Osteocyte (in vitro differentiated cells): ENCODE measurements at places on chromosomes 7 and 10. TPM values are rescaled to one million over a fixed set of nuclear protein-coding genes. Genes with fewer than 3 reads are reported as not detected.

GRCh38 chr10:98296524-98296923 lies 28.5 kb upstream of the LOXL4 start:
- H3K27ac ChIP-seq = no peak overlapping the region
- H3K4me3 ChIP-seq = no peak overlapping the region

GRCh38 chr7:133828906-133829305 lies 298.2 kb upstream of the LRGUK start:
- H3K27me3 ChIP-seq = no peaks in the 10 kb centered on the region
- peaks cover 10% of the 10 kb centered on the region for H3K36me3 ChIP-seq
- no peaks in the 10 kb centered on the region for H3K4me1 ChIP-seq
- DNase-seq = no peak
- no peak overlapping the region for H3K4me3 ChIP-seq

GRCh38 chr10:27899058-27899457 lies 99.8 kb downstream of the ODAD2 start:
- peaks cover 10% of the 10 kb centered on the region for H3K36me3 ChIP-seq
- no peak for DNase-seq
- no peak overlapping the region for H3K4me3 ChIP-seq
- H3K27me3 ChIP-seq = no peaks in the 10 kb centered on the region
- H3K27ac ChIP-seq = no peak overlapping the region

GRCh38 chr10:87850742-87851205 lies 12.6 kb downstream of the KLLN start:
- no peaks in the 10 kb centered on the region for H3K36me3 ChIP-seq
- H3K4me3 ChIP-seq = no peak overlapping the region
- no peaks in the 10 kb centered on the region for H3K27me3 ChIP-seq

- peaks cover 18% of the 10 kb centered on the region for H3K36me3 ChIP-seq
- H3K4me1 ChIP-seq = no peaks in the 10 kb centered on the region
- no peak for DNase-seq
- H3K27me3 ChIP-seq = no peaks in the 10 kb centered on the region
Measured at GRCh38 chr10:93680412-93681047, 21.9 kb downstream of the FRA10AC1 start.

RELN gene
- total RNA-seq = 0.19 and 0.52 TPM in 2 replicates

GRCh38 chr10:78623578-78624215 lies 445.1 kb upstream of the ZMIZ1 start:
- H3K36me3 ChIP-seq = no peaks in the 10 kb centered on the region
- DNase-seq = no peak
- no peak overlapping the region for H3K4me3 ChIP-seq
- peaks cover 78% of the 10 kb centered on the region for H3K27me3 ChIP-seq

DNA sequence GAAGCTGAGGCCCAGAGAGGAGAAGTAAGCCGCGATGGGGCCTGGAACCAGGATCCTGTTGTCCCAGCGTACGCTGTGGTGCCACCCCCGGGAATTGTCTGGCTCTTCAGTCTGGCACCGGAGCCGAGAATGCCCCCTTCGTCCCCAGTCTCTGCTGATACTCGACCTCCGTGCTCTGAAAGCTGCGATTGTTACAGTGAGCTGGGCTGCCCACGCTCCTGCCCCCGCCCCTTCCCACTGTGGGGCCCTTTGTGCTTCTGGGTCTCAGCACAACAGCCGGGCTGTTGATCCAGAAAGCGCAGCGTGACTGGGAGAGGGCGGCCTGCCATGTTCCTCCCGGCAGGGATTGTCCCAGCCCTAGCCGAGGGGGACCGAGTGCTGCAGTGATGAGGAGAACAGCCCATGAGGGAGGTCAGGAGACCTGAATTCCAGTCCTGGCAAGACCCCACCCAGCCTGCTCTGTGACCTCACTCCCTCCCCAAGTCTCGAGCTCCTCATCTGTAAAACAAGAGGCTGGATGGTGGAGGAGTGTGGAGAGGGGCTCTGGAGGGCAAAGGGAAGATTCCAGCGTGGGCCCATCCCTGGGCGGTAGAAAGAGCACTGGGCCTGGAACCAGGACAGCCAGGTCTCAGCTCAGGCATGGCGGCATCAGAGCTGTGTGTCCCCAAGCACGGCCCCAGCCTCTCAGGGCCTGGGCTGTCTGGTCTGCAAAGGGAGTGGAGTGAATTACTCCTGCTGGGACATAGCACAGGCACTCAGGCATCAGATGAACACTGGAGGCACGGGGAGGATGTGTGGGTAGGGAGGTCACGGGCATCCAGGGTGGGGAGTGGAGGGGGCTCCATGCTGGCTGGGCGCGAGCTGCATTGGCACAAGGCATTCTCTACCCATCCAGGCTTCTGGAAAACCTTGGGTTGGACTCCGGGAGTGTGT lies 43.6 kb downstream of the TSPAN15 start:
- H3K4me3 ChIP-seq = no peak overlapping the region
- H3K4me1 ChIP-seq = peaks cover 2% of the 10 kb centered on the region
- H3K27ac ChIP-seq = no peak overlapping the region
- no peaks in the 10 kb centered on the region for H3K36me3 ChIP-seq
- no peak for DNase-seq

GRCh38 chr10:92126100-92126650 lies 164.7 kb downstream of the CPEB3 start:
- H3K36me3 ChIP-seq = no peaks in the 10 kb centered on the region
- H3K27me3 ChIP-seq = no peaks in the 10 kb centered on the region
- DNase-seq = no peak
- H3K4me3 ChIP-seq = peak overlapping the region; percentile 15
- H3K4me1 ChIP-seq = peaks cover 43% of the 10 kb centered on the region

DNA sequence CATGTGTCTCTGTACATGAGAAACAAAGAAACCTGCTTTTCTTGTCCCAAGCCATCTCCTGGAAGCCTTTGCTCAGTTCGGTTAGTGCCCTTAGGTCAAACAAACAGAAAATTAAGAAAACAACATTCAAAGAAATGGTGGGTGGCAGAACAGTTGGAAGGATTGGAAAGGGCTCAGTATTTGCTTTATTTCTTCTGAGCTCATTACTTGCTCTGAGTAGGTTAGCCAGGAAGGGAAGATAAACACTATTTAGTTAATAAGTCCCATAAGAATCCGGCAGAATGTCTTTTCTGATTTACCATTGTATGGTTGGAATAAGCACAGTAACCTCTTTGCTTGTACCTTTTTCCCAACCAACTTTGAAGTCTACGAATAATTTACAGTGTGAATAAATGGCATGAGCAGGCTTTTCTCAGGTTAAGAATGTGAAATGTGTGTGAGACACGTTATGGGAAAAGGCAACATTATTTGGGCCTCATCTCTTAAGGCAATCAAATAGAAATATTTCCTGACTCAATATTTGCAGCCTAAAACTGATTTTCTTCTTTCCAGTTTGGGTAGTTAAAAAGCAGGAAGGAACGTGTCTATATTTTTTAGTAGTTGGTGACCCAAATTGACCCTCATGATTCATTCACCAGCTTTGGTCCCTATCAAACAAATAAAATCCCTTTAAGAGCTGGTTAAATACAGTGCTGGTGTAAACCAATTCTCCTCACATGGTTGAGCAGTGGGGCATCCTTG lies 158.5 kb downstream of the DKK1 start:
- DNase-seq = no peak
- no peaks in the 10 kb centered on the region for H3K36me3 ChIP-seq
- no peak overlapping the region for H3K27ac ChIP-seq
- H3K27me3 ChIP-seq = no peaks in the 10 kb centered on the region
- no peak overlapping the region for H3K4me3 ChIP-seq
- H3K4me1 ChIP-seq = no peaks in the 10 kb centered on the region

TMEM176B gene
- total RNA-seq = not detected in 2 replicates

PLEKHA8 gene
- total RNA-seq = 19.5 and 23.1 TPM in 2 replicates

DNA sequence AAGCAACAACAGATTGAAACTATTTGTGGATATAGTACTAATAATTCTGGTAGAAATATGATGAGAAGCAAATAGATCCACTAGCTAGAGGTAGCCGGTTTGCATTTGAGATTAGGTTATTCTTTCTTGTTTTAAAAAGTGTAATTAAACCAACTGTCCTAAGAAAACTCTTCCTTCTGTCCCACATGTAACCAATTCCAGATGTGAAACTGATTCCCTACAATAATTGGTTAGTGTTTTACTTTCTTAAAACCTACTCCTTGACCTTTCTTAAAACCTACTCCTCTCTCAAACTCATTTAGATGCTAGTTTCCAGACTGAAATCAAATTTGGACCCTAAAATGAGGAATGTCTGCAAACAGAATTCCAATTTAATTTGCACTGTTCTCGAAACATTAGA lies 521.5 kb downstream of the SUGCT start:
- DNase-seq = no peak
- H3K36me3 ChIP-seq = peaks cover 2% of the 10 kb centered on the region
- no peaks in the 10 kb centered on the region for H3K27me3 ChIP-seq
- H3K27ac ChIP-seq = no peak overlapping the region
- H3K4me3 ChIP-seq = no peak overlapping the region

GRCh38 chr7:48213226-48213625 lies 42.0 kb downstream of the ABCA13 start:
- H3K36me3 ChIP-seq = peaks cover 4% of the 10 kb centered on the region
- H3K27me3 ChIP-seq = peaks cover 56% of the 10 kb centered on the region
- no peak overlapping the region for H3K27ac ChIP-seq
- DNase-seq = no peak
- H3K4me3 ChIP-seq = no peak overlapping the region

- no peak overlapping the region for H3K27ac ChIP-seq
- no peak overlapping the region for H3K4me3 ChIP-seq
Measured at GRCh38 chr10:96376483-96376882, 17.7 kb upstream of the OPALIN start.

GRCh38 chr10:11532306-11532705 lies 79.1 kb downstream of the USP6NL start:
- H3K27ac ChIP-seq = peak overlapping the region; percentile 70
- H3K27me3 ChIP-seq = no peaks in the 10 kb centered on the region
- H3K4me3 ChIP-seq = peak overlapping the region; percentile 44
- DNase-seq = no peak

DNA sequence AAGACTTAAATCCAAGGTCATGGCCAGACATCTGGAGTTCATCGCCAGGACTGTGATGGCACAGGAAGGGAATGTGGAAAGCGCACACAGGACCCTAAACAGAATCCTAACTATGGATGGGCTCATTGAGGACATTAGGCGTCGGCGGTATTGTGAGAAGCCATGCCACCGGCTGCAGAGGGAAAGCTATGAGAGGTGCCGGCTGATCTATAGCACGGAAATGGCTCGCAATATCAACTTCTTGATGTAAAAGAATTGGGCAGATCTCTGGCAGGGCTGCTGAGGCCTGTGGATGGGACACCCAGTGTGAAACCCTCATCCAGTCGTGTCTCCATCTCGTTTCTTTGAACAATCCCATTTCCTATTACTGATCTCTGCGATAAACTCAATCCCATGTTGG lies 6.3 kb upstream of the CTBP2 start:
- no peak overlapping the region for H3K4me3 ChIP-seq
- H3K4me1 ChIP-seq = no peaks in the 10 kb centered on the region

- H3K27ac ChIP-seq = no peak overlapping the region
- H3K36me3 ChIP-seq = peaks cover 14% of the 10 kb centered on the region
- no peak overlapping the region for H3K4me3 ChIP-seq
- no peaks in the 10 kb centered on the region for H3K27me3 ChIP-seq
- DNase-seq = no peak
Measured at GRCh38 chr10:50346942-50347341, 95.6 kb upstream of the ASAH2 start.

DNA sequence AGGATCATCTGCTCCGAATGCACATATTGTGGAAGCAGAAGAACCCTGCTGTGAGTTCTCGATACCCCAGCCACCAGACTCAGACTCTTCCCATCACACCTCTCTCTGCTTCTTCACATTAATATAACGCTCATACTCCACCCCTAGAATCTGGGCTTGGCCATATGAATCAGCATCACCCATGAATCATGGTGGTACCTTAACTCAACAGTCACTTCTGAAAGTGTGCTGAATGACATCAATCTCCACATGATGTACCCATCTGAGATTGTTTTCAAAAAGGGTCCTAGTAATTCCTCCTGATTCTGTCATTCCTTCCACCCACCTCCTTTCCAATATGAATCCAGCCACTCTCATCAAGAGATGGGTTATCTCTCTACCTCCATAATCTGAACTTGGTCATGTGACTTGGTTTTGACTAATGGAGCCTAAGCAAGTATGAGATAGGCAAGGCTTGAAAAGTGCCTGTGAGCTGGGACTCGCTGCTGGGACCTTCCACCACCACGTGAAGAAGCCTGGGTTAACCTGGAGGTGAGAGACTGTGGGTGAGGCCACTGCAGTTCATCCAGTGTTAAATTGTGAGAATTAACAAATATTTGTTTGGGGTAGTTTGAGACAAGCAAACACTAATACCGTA lies 15.4 kb downstream of the YWHAG start:
- H3K36me3 ChIP-seq = peaks cover 47% of the 10 kb centered on the region
- H3K27me3 ChIP-seq = no peaks in the 10 kb centered on the region
- no peak for DNase-seq
- peak overlapping the region; percentile 56 for H3K27ac ChIP-seq
- H3K4me3 ChIP-seq = no peak overlapping the region
- peaks cover 59% of the 10 kb centered on the region for H3K4me1 ChIP-seq

DNA sequence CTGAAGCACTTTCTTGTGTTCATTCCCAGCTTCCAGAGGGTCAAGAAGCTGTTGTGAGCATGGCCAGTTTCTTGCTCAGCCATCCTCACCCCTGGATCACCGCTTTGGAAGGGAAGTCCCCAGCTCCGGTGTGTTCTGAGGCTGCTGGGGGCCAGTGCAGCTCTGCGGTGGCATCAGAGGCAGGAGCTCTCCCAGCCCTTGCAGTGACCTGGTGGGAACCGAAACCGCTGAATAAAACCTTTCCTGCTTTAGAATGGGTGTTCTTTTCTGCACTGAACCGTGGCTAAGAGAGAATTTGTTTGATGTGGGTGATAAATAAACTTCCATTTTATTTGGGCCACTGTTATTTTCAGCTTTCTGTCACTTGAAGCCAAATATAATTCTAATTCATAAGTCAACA lies 450.9 kb upstream of the VSTM2A start:
- no peak for DNase-seq
- H3K27me3 ChIP-seq = no peaks in the 10 kb centered on the region
- H3K4me3 ChIP-seq = no peak overlapping the region
- no peak overlapping the region for H3K27ac ChIP-seq

DNA sequence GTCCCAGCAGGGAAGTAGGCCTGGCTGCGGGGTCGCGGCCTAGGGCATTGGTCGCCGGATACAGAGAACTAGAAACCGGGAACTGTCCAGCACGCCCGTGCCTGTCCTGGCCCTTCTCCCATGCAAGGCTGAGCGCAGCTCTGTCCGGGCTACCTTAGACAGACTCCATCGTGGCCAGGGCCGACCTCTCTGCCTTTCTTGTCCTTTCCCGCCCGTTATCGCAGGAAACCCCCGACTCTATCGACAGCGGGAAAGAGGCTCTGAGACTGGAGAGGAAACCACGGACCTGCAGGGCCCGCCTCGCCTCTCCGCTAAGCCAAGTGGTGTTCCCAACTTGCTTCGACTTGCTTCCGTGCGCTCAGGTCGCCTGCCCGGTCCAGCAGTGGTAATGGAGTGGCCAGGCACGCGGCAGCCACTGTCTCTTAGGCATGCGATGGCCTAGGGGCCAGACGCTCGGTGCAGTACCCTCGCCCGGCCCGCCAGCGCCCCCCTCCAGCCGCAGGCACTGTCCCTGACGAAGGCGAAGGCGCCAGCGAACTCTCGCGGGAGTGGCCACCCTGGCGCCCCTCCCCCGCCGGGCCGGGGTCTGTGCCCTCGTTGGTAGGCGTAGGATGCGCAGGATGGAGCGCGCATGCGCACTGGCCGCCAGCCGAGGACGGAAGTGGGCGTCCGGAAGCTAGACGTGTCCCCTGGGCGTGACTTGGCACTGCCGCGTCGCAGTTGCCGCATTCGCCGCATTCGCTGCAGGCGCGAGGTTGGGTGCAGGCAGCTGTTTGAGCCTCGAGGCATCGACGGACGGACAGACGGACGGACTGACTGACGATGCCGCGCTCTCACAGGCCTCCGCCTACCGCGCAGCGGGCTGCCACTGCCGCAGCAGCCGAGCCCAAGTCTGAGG lies 54.4 kb downstream of the MCMBP start:
- peak overlapping the region; percentile 80 for H3K4me3 ChIP-seq
- H3K36me3 ChIP-seq = peaks cover 18% of the 10 kb centered on the region
- H3K27ac ChIP-seq = peak overlapping the region; percentile 76
- H3K4me1 ChIP-seq = peaks cover 13% of the 10 kb centered on the region
